ENCODE measurements at places on chromosomes 2 and 18. TPM values are rescaled to one million over a fixed set of nuclear protein-coding genes. Genes with fewer than 3 reads are reported as not detected.

Gene HRH4
- total RNA-seq = not detected

GRCh38 chr2:29108225-29108624 is 7.0 kb upstream of the CLIP4 start:
- no peak for DNase-seq

- no peak for DNase-seq
These were observed 21.6 kb downstream of the MAP4K4 start for GRCh38 chr2:101718993-101719571.

Gene RGPD4
- total RNA-seq = 0.23 TPM

DNA sequence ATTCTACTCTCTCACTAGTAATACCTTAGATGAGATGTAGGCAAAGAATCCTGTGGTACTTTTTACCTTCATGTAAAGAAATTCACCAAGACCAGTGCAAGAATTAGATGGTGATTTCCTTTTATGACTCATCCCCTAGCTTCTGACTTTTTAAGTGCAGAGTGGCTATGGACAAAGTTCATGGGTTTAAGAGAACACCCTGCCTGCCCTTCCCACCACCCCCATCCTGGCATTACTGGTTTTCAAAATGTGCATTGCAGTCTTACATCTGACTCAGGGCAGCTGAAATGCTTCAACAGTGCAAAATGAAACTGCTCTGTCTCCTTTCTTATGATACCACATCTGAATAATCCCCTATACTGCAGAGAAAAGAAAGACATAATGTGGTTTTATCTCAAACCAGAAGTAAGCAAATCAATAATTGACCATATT is 22.6 kb downstream of the MAIP1 start:
- DNase-seq = no peak

- DNase-seq = no peak
These were observed 173.5 kb upstream of the CTAGE1 start for GRCh38 chr18:22591222-22591621.

- peak; percentile 68 for DNase-seq
These were observed 280 bp upstream of the CYP1B1 start for GRCh38 chr2:38076152-38076709.

- DNase-seq = no peak
These were observed 12.0 kb downstream of the SFTPB start for GRCh38 chr2:85655961-85656417.

GRCh38 chr2:200454927-200455801 is 54.7 kb downstream of the KCTD18 start:
- DNase-seq = no peak

Gene UGT1A3
- total RNA-seq = not detected

DNA sequence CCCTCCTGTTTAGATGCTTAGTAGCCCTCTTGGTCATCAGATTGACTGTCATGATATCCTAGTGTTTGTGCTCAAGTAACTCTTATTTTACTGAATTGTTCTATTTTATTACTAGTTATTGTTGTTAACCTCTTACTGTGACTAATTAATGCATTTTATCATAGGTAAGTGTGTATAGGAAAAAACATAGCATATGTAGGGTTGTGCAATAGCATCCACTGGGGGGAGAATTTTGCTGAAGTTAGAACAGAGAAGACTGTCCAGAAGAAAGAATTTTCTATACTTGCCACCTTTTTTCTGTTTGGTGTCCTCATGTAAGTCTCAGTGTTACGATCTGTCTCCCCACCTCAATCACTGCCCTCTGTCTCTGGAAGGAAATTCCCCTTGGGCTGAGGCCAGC is 177.4 kb downstream of the RPIA start:
- DNase-seq = no peak

DNA sequence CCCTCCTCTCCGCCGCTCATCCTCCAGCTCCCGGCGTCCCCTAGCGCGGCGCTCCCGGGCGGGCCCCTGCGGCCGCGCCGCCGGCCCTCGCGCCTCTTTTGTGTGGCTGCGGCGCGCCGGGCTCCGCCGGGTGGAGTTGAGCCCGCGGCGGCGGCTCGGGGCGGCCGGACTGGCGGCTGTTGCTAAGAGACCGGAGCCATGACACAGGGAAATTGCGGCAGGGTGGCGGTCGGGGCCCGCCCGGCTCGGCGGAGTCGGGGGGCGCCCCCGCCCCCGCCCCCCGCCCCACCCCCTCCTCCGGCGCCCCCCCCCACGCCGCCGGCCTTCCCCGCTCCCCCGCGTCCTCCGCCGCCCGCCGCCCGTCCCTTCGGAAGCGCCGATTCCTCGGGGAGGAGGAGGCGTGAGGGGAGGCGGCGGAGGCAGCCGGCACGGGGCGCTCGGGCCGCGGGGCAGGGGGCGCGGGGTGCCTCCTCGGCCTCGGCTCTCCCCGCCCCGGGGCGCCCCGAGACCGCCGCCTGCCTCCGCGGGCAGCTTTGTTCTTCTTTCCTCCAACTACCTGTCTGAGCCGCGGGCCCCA is at the start of gene TMEM200C:
Gene TMEM200C (minus strand): TSS at position 224 of the 577 bp plus-strand sequence. CDS start 3,459 bp downstream, outside the sequence.
- DNase-seq = peak; percentile 69

- DNase-seq = no peak
These were observed 102.3 kb downstream of the NRXN1 start for GRCh38 chr2:50929661-50930060.

DNA sequence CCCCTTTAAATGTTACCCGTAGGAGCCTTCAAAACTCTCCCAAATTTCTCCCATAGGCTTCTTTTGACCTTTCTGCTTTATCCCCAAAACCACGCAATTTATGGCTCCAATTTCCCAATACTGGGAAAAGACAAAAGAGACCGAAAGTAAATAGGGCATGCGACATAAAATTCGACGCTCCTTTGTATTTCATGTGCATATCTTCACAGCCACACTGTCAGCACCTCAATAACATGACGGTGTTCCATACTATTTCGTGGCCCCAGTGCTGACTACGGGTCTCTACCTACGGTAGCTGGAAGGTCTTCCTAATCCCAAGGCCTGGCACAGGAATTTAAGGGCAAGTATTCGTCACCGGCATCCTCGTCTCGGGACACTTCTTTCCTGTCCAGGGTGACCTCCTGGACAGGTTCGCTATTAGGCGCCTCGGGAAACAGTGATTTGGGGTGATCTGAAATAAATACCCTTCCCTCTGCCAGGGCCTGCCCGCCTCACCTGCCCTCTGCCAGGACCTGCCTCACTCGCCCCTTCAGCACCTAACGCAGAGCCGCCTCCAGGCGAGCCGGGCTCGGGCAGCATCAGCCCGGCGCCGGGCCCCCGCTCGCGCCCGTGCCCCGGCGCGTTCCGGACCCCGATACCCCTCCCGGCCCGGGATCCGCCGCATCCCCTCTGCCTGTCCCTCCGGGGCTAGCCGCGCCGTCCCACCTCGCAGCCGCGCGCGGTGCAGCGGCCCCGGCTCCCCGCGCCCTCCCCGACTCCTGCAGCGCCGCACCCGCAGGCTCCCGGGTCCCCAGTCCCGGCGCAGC is 680 bp downstream of the DTNB start:
- DNase-seq = no peak

DNA sequence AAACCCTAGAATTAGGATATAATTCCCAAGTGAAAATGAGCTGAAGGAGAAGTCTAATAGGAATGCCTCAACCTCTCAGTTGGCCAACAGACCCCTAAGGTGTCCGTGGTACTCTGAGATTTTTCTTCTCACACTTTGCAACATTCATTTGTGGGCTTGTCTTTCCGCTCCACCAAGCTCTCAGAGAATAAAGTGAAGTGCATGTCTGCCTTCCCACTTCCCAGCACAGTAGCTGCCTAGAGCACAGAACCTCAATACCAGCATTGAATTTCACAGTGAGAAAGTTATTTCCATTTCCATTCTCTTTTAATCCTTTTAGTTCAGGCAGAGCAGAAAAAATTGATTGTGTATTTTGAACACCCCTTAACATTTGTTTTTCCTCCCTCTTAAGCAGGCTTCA is 451.8 kb downstream of the TGIF1 start:
- no peak for DNase-seq

GRCh38 chr2:73877071-73877802 is 15.6 kb upstream of the ACTG2 start:
- no peak for DNase-seq

Gene EVX2
- total RNA-seq = 0.09 TPM

Gene AMMECR1L
- total RNA-seq = 23.1 TPM

GRCh38 chr2:202109737-202110184 is 36.7 kb downstream of the KIAA2012 start:
- DNase-seq = no peak

Gene PPIL3
- 51.1 TPM for total RNA-seq

GRCh38 chr18:70981400-70982140 is 692.7 kb downstream of the SOCS6 start:
- DNase-seq = no peak

Gene NT5C1B
- not detected for total RNA-seq

GRCh38 chr2:11762799-11763461 is 16.5 kb downstream of the LPIN1 start:
- no peak for DNase-seq

DNA sequence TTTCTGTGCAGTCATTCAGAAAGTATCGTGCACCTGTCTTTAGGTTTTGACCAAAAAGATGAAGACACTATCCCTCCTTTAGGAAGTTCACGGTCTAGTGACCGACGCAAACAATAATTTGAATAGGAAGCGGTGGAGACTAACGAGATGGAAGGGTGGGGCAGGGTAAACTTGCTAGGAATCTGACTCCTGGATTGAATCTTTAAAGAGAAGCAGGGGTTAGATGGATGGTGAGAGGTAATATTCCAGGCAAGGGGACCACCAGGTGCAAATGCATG is 651 bp upstream of the TXNL1 start:
- DNase-seq = no peak

Gene DSC3
- total RNA-seq = 29.1 TPM

DNA sequence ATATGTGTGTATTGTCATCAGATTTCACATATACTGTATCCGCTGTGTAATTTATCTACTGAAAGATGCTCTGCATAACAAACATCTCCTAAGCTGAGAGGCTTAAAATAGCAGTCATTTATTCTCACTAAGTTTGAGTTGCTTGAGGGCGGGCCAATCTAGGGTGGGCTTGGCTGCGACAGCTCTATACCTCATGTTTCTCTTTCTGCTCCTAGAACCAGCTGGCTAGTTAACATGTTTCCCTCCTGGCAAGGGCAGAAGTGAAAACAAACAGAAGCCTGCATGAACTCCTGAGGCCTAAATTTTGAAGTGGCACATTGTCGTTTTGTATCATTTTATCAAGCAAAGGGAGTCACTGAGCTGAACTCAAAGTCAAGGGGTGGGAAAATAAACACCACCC is 585.0 kb upstream of the VRK2 start:
- no peak for DNase-seq

Gene LAMA3
- total RNA-seq = 6.7 TPM

GRCh38 chr18:76670564-76671288 is 151.6 kb upstream of the ZNF236 start:
- DNase-seq = no peak

DNA sequence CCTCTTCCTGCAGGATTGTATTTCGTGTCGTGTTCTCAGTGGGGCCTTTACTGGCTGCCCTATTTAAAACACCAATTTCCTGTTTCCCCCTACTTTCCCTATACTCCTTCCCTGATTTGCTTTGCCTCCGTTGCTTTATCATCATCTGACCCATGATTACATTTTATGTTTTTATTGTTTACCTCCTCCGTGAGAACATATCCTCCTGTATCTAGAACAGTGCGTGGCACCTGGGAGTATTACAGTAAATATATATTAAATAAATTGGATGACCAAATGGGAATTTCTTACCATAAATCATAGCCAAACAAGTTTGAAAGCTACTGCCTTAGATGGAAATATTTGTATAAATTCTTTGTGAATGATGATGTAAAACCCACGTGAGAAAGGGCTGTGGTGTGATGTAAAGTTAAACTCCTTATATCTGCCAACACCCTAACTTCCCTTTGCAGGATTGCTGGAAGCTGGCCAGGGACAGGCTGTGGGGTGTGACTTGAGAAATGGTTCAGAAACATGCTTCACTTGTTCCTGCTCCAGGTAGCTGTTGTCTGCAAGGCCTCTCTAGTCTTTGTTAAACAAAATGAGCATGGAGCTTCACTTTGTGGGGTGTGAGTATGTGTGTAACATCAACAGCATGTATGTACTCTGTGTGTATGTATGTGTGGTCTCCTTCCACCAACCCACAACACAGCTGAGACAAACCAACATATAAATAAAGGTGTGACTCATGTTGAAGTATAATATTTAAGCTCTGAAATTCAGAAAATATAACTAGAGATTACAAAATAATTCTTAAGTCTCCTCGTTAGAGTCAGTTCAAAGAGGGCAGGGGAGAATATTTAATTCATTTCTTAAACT is 40.3 kb downstream of the LHCGR start:
- DNase-seq = peak; percentile 43

GRCh38 chr18:34592481-34592880 is 117.6 kb upstream of the DTNA start:
- no peak for DNase-seq

Gene CCDC68
- total RNA-seq = not detected

Gene RAPH1
- total RNA-seq = 30.3 TPM

GRCh38 chr2:32277363-32277673 is 386 bp upstream of the YIPF4 start:
- no peak for DNase-seq

- DNase-seq = no peak
These were observed 296.5 kb downstream of the DCC start for GRCh38 chr18:52636536-52636935.

- no peak for DNase-seq
These were observed 63.0 kb downstream of the TWIST2 start for GRCh38 chr2:238910751-238911351.

GRCh38 chr2:188976545-188977268 is 2.5 kb downstream of the COL3A1 start:
- no peak for DNase-seq

DNA sequence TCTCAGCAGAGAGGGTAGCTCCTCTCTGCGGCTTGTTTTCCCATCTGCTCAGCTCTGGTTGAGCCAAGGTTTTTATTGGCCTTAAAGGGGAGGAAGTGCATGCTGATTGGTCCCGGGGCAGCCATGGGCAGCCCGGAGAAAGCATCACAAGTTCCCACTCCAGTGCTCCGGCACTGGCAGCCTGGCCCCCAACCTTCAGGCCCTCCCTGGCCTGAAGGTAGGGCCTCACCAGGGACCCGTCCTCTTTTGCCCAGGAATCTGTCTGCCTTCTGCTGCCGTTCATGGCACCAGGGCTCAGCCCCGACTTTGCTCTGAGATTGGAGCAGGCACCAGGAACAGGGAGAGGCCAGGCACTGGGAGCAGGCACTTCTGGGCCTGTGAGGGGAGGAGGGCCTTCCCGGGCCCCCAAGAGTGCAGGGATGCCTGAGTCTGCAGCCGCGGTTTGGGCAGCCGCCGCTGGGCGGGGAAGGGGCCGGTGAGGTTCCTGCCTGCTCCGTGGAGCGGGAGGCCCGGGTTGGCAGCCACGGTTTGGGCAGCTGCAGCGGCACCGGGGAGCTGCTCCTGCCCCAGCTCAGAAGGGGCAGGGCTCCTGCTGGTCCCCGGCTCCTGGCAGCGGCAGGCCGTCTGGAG is 17.5 kb upstream of the ILKAP start:
- no peak for DNase-seq

Measured in mesothelial cell of epicardium (in vitro differentiated cells).